ENCODE measurements at places on chromosomes 11 and 22. TPM values are rescaled to one million over a fixed set of nuclear protein-coding genes. Genes with fewer than 3 reads are reported as not detected.

The GAS2 gene
- total RNA-seq: 1.2 TPM

The OR4D9 gene
- total RNA-seq: not detected

The OR51E1 gene
- not detected for total RNA-seq

GRCh38 chr22:43293259-43293654, 49.9 kb downstream of the SCUBE1 start:
- DNase-seq: no peak

DNA sequence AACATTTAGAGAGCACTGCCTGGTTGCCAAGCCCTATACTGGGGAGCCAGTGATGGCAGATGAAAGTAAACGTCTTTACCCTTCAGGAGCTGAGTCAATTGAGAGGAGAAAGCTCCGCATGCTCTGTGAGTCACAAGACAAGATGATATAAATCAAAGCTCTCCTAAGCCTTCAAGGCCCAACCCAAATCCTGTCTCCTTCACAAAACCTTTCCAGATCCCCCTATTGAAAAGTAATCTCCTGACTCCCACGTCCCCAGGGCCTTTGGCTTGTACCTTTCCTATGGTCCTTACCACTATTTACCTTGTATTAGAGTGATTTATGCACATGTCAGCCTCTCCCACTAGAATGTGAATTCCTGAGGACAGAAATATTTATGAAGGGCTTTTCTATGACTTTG, 230.1 kb upstream of the TENM4 start:
- DNase-seq: no peak

GRCh38 chr22:33513388-33514338, 406.6 kb downstream of the LARGE1 start:
- no peak for DNase-seq

DNA sequence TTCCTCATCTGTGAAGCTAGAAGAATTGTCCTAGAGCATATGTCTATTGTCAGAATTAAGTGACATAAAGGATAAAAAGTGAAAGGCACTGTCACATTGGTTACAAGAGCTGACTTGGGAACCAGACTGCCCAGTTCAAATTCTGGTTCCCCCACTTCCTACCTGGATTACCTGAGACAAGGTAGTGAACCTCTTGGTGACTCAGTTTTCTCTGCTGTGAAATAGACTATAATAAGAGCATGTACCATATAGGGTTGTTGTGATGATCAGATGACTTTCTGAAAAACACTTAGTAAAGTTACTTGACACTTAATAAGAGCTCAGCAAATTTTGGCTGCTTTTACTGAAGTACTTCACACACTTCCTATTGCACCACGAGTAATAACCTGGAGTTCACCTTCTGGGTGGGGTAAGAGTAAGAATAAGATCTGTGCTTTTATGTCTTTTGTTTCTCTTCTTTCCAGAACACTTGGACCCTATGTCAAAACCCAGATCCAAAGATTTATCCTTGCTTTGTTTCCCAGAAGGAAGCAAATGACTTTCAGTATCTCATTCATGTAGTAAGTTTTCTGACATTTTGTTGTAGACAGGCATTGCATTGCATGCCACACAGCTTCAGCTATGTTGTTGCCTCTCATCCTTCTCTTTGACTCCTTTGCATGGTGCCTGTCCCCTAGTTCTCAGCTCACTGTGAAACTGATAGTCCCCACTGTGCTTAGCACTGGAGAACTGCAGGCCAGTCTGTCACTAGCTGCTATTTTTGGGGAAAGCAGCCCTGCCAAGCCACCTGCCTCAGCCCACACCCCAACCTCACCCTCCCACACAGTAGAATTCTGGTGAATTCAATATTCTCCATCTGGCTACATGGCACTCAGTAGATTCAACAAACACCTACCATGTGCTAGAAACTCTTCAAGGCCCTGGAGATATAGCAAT, 121.8 kb upstream of the POU2AF2 start:
- DNase-seq: no peak

DNA sequence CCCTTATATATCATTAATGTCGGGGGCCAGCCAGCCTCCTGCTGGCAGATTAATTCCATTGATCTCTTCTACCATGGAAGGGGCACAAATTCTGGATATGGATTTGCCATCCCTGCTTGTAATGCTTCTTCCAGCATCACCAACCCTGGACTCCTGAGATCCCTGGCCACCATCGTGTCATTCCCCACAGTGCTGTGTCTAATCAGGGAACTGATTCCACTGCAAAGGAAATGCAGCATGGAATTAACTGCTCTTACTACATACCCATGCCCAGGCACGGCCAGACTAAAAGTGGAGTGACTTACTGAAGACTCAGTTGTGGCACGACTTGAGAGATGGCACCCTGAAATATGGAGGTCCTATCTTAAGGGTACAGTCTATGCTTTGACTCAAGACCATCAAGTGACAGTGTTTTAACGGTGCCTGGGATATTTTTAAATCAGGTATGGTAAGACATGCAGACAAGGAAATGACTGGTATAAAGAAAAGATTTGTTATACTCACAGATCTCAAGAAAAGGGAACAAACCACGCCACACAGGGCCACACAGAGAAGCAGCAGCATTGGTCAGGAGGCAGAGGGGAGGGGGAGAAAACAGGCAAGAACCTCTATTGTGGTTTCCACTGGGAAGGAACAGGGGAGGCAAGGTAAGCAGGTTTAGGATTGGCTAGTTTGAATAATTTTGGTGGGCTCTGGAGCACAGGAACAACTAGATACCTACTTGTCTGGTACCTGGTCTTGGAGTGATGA, 65.1 kb downstream of the IGLL5 start:
- DNase-seq: no peak

DNA sequence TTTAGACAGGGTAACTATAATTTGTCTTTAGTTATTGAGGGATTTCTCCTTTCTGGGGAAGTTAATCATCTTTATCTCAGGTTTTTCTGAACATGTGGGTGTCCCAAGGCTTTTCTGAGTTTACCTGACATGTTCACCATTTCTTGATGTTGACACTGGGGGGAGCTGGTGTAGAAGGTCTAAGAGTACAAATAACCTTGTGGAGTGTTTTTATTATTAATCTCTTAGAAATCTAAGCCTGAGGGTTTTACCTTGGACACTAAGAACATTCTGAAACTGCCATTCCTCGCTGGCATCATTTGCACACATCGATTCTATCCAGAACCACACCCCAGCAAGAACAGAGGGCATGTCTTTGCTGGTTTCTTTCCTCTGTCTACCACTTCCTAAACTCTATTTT, 15.6 kb upstream of the C11orf91 start:
- no peak for DNase-seq

DNA sequence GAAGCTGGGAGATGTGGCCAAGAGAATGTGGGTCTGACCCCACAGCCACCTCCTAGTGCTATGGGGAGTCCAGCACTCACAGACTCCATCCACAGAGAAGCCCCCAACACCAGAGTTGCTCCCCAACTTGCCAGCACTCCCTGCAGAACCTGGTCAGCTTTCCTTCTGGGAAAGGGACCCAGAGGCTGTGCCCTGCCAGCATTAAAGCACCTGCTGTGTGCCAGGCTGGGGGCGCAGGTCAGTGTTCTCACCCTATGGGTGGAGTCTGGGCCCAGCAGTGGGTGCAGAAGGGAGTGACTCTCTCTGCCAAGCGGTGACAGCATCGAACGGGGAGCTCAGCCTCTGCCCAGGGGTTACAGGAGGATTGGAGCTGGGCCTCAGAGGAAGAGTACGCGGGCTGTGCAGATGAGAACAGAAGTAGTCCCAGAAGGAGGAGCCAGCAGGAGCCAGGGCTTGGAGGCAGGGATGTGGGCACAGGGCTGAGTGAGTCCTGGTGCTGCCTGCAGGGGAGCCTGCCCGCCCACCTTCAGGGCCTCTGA, 114.4 kb downstream of the MPPED1 start:
- no peak for DNase-seq

DNA sequence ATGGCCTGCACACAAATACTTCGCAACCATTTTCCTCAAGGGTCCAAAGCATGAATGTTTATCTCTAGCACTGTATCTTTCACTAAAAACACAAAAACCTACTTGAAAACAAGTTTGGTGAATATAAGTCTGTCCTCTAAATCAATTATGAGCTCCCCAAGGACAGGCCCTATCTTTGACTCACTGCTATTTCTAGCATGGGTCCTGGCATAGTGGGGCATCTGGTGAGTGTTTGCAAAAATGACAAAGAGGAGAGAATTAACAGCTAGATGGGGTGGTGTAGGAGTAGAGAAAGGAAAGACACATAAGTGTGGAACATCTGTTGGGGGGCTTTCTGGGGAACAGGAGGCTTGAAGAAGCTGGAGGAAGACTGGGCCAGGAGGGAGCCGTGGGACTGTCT, 74.0 kb upstream of the PHOX2A start:
- no peak for DNase-seq

DNA sequence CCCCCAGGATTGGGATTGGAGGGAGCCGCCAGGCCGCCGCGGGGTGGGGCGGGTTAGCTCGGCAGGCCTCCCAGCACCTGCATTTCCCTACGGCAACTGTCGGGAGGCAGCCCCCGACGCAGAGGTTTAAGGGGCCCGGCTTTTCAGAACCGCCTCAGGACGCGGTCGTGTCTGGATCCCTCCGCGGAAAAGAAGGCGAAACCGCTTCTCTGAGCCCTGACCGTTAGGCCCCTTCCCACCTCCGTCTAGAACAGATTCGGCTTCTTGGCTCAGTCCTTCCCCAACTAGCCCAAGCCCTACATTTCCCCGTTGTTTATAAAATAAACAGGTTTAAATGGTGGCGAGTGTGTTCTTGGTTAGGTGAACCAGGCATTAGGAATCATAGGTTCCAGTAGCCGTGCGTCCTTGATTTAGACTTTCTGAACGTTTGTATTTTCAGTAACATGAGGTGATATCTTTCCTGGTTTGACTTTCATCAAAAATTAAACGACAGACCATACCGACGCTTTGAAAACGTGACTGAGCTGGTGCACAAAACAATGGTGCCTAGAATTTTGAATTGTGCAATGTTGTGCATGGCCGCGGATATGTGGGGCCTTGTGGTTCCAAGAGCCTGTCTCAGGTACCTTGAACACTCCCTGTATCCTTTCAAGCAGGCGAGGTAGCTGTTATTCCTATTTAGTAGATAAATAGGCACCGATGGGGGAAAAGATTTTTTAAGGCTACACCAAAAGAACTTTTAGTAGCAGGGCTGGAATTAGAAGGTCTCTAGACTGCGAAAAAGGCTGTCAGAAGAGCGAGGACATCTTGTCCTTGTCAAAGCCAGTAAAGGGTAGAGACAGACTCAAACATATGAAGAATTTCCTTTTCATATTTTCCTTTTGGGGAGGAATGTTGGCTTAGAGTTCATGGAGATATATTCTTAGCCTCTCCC, 1.2 kb upstream of the HSPA8 start:
- peak; percentile 52 for DNase-seq

GRCh38 chr11:116930586-116930985, 93.2 kb upstream of the APOA1 start:
- no peak for DNase-seq

DNA sequence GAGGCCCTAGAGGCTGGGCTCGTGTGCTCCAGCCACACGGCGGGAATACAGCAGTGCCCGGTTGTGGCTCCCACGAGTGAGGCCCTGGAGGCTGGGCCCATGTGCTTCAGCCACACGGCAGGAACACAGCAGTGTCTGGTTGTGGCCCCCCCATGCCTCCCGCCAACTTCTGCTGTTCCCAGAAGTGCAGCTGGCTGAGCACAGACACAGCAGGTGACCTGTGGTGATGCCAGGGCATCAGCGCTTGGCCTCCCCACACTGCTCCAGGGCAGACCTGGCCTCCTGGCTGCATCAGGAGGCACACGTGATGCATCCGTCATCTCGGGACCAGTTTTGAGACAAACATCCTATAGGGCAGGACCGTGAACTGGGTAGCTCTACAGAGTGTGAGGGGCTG, 110.3 kb downstream of the KCNQ1OT1 start:
- no peak for DNase-seq

DNA sequence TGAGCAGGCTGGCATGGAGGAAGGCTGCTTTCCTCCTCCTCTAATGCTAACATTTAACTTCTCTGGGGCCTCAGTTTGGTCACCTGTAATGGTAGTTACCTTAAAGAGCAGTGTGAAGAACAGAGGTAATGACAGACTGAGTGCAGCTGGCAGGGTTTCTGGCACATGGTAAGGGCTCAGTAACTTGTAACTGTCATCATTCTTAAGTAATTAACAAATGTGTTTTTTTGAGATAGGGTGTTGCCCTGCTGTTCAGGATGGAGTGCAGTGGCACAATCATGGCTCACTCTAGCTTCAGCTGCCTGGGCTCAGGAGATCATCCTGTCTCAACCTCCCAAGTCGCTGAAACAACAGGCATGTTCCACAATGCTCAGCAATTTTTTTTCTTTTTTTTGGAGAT, 242.0 kb upstream of the SYN3 start:
- DNase-seq: no peak

DNA sequence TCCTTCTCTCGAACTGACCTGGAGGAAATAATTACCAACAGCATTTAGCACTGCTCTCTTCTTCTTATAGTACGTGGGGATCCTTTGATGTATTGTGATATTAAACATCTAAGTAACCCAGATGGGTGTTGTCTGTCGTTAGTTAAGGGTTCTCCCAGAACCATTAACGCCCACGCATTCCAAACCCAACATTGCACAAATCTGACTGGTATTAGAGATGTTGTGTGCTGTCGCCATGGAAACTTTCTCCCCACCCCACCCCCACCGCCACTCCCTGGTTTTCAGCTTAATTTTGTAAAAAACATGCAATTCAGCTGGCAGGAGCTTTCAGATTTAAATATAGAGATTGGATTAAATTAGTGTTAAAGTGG, 1495.2 kb downstream of the TBC1D22A start:
- no peak for DNase-seq

DNA sequence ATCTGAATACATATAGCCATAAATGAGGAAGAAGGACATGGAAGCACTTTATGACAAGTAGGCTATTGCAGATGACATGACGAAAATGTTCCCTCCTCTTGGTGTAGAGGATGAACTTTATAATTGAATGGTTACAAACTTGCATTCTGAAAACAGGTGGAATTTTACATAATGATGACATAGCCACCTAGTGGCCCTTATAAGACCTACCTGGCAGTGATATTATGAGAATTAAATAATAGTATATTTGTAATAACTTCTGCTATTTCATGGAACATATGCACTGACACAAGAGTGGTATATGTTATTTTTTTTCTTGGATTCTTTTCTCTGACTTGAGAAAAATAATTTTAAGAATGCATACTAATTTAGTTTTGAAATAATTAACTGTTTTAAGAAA, 22.9 kb downstream of the TRIM22 start:
- no peak for DNase-seq

DNA sequence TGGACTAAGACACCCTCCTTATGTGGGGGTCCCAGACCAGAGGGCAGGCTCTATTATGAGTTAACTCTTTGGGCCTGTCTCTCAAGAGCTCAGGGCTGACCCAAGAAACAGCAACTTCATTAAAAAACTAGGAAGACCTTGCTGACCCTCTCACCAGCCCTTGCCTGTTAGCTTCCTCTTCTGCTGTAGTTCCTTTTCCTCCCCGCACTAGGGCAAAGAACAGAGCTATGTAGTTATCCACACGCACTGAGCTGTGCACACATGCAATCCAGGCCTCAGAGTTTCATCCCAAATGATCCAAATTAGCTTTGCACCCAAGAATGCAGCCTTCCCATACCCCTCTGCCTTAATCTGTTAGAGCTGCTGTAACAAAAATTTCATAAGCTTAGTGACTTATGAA, 539.6 kb upstream of the CADM1 start:
- DNase-seq: no peak
